ENCODE measurements at places on chromosomes 3 and 15. TPM values are rescaled to one million over a fixed set of nuclear protein-coding genes. Genes with fewer than 3 reads are reported as not detected.

GRCh38 chr3:15905041-15905440 is 107.3 kb upstream of the ANKRD28 start:
- DNase-seq, result no peak

SEMA3F gene
- 1.9 TPM for total RNA-seq

PLSCR2 gene
- total RNA-seq, result not detected

PSMA4 gene
- 584 TPM for total RNA-seq

GRCh38 chr15:62756326-62756994 is 286.1 kb upstream of the TPM1 start:
- no peak for DNase-seq

DNA sequence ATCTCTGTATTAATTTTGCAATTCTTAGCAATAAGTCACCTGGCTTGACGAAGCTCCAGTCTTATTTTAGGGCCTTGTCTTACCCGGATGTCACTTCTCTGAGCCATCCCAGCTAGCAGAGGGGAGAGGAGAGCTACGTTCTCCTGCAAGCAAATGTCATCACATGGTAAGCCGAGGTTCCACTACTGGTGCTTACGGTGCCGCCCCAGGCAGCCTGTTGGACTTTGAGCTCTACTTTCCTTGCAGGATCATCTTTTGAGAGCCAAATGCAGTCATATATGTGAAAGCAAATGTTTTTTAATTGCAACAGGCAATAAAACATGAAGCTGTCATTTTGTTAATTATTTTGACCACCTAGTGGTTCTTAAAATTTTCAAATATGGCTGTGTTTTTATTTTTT is 140.9 kb downstream of the FAM43A start:
- no peak for DNase-seq

DNA sequence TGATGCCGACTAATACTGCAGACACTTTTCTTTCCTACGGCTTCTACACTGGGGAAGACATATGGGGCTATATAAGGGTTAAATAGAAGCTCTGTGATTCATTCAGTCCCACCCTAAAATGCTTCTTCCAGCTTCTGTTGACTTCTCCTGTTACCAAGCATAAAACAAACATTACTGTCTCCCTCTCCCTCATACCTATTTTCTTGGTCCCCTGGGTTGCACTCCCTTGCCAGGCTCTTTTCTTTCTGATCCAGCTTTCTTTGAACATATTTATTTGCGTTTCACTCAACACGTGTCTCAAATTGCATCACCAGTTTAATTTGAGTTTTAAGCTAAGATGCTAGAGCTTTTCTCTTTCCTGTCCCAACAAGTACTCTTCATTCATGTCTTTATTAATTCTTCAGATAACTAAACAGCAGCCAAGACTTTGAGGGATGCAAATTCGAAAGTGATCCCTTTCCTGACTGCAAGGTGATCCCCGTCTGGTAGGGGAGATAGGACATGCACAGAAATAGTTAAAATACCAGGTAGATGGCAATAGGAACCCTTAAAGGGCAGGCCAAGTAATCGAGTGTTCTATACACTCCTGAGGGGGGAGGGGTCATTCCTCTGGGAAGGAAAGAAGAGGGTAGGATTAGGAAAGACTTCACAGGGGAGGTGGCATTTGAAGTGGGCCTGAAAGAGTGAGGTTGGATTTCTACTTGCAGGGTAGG is 198.6 kb upstream of the BCL6 start:
- DNase-seq, result no peak

- DNase-seq, result no peak
These were observed 54.9 kb downstream of the HCN4 start for GRCh38 chr15:73313861-73314260.

DNA sequence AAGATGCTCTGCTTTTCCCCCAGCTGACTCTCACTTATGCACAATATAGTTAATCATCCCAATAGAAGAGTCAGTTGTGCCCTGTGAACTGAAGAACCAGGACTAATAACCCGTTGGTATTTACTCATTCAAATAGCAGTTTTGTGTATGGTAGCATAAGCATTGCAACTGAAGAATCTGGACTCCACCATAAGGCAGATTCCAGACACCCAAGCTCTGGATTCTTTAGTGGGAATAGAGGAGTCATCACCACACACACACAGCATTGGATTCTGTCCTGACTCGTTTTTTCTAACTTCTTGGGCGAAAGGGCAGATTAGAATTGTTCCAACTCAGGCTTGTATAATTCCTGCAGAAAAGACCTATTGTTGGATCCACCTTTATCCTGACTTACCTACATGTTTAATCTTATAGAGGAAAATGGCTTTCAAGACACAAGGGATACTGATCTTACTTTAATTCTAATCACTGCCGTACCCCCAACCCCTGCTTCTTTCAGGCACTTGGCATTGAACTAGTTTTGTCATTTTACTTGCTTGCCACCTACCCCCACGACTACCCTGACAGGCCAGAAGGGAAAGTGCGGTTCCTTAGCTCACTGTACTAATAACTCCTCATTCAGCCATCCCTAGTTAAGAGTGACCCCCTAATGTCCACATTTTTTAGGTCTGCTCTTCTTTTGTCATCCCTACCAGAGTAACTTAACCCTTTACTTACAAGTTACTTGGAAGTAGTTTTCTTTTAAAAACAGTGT is 42.3 kb downstream of the NKIRAS1 start:
- DNase-seq, result peak; percentile 10

DNA sequence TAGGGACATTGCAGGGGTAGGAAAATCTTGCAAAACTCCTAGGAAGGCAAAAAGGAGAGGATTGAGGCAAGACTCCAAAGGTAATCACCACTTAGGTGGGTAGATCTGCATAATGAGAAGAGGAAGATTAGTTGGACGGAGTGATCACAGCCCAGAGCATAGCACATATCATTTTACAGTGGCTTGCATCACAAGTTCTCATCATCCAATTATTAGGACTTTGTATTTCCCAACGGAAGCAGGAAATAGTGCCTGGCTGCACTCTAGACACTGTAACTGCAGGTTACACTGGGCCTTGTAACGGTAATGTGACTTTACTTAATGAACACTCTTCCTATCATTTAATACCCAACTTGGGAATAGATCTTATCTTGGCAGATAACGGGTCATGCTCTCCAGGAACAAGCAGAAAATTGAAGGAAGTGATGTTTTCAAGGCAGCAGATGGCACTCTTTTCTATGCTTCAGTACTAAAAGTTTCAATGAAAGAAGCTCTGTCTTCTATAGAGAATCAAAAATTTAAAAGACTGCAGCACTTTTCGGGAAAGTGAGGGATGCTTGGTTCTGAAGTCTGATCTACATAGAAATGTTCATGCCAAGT is 101.9 kb upstream of the KCNMB2 start:
- DNase-seq, result peak; percentile 43

SLCO2A1 gene
- 0.39 TPM for total RNA-seq

- no peak for DNase-seq
These were observed 24.2 kb downstream of the C2CD4A start for GRCh38 chr15:62090988-62091387.

- DNase-seq, result peak; percentile 57
These were observed 64.5 kb downstream of the ZNF148 start for GRCh38 chr3:125310623-125311081.

- DNase-seq, result no peak
These were observed 35.1 kb downstream of the HGD start for GRCh38 chr3:120646771-120647432.

RPL22L1 gene
- 277 TPM for total RNA-seq

DNA sequence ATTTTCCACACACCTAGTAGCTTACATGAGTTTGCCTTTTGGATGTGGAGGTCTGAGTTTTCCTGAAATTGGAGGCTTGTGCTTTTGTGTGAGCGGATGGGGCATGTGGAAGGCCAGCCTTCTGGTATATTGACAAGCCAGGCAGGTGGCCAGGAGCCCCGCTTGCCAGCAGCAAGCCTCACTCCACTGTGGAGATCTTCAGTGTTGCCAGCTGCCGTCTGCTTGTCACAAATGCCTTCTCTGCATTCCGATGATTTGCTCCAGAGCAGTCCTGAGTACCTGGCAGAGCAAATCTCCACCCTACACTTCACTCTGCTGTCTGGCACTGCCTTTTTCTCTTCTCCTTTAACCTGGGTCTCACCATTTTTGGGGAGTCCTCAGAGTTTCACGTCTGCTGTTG is 29.1 kb upstream of the CHST2 start:
- no peak for DNase-seq

DNA sequence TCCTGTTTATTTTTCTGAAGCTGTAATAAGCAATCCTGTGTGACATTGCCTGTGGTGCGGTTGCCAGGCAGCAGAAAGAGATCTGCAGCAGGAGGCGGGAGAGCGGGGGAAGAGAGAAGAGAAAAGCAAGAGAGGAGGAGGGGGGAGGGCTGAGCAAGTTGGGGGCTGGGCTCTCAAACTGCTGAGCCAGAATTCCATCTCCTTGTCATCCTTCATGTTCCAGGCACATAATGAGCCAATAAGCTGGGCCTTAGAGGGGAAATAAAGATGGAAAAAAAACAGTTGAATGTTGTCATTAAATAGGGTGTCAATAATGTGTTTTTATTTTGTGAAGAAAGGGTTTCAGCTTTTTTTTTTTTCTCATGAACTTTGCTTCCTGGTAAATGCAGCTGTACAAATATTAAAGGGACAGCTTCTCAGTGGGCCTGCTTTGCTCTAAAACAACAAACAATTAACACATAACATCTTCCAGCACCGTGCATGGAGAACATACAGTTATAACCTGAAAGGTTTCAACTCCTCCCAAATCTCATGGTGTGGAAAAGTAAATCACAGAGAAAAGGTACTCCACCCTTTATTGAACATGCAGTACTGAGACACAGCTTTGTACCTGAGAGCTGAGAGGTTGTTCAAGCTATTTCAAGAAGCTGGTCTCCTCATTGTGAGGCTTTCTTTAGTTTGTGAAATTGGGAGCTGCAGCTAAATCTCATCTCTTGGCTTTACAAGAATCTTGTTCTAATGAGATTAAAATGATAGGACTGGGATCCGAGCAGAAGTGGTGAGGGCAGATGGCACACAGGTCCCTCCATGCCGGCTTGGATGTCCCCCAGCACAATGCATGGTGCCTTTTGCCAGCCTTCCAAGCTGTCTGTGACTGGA is 451.1 kb upstream of the KCNMB2 start:
- peak; percentile 47 for DNase-seq

GRCh38 chr3:52093756-52094545 is 37.6 kb upstream of the DUSP7 start:
- peak; percentile 87 for DNase-seq

DNA sequence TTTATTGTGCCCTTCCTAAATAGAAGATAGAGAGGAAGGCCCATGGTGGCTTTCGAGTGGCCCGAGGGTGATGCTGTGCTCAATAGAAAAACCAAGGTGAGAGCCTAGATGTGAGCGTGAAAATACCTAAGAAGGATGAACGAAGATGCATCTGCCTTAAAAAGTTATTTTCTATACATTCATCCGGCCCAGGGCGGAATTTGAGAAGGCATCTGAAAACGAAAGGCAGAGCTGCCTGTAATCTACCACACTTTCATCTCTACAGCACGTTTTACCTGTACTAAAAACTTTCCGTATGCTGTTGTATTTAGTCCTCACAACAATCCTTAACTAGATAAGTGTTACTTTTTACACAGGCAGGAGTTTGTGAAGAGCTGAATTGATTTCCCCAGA is 1.4 kb downstream of the DUT start:
- no peak for DNase-seq

DNA sequence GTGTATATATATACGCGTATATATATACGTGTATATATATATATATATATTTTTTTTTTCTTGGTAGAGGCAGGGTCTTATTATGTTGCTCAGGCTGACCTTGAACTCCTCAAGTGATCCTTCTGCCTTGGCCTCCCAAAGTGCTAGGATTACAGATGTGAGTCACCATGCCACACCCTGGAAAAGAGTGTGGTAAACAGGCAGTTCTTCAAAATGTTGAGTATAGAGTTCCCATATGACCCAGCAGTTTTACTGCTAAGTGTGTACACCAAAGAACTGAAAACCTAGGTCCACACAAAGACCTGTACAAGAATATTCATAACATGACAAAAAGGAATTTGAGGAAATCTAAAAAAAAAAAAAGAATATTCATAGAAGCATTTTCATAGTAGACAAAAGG is 71.8 kb upstream of the GCNT3 start:
- DNase-seq, result no peak

ONECUT1 gene
- total RNA-seq, result not detected

GOLGA6B gene
- not detected for total RNA-seq

DNA sequence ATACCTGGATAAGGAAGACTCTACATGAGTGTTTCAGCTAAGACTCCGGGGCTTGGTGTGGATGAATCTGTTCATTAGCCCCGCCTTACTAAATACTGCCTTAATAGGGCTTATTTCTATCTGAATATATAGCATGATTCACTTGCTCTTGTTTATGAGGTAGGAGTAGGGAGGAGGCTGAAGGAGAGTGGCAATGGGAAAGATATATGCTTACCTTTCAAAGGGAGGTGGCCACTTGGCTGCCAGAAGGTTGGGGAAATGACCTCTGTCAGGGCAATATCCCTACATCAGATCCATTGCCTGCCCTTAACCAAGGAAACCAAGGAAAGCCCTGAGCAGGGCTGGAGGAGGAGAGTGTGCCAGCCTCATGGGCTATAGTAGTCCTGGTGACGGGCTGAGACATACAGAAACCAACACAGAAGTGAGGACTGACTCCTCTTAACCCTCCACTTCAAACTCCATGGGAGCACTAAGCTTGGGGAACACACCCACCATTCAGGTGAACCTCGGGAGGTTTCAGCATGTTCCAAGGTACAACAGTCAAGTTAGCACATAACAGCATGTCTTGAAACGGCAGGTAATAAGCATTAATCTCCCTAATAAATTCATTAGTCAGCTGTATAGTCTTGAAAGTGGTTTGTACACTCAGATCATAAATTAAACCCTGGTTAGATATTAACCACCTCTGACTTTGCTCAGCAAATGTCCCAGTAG is 80.1 kb downstream of the EOMES start:
- DNase-seq, result no peak

CFAP20DC gene
- total RNA-seq, result 12.0 TPM

- DNase-seq, result no peak
These were observed 232.1 kb downstream of the NR1D2 start for GRCh38 chr3:24177201-24177600.

DNA sequence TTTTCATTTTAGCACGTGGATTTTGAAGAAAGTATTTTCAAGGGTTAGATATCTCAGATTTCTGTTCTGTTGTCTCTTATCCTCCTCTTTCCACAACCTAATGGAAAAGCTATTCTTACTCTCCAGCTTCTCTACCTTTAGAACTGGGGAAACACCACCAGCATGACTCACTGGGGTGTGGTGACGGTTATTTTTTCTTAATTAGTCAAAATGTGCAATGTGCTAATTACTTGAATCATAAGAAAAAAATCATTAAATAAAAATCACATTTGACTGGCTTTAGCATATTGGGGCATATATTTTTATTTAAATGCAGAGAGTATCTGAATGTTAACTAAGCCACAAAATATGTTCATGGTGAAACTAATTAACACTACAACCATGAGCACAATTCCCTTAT is 570.7 kb upstream of the AGTR1 start:
- DNase-seq, result no peak

GRCh38 chr3:14900881-14901873 is 46.2 kb upstream of the NR2C2 start:
- peak; percentile 59 for DNase-seq

GRCh38 chr3:140500473-140500872 is 177.4 kb upstream of the TRIM42 start:
- DNase-seq, result no peak

TRIM42 gene
- total RNA-seq, result not detected

Data from RPMI7951 (cell line).